ENCODE measurements at places on chromosomes 1 and 21.

GRCh38 chr1:178934546-178934945, 63.7 kb upstream of the ANGPTL1 start:
- no peak for DNase-seq

DNA sequence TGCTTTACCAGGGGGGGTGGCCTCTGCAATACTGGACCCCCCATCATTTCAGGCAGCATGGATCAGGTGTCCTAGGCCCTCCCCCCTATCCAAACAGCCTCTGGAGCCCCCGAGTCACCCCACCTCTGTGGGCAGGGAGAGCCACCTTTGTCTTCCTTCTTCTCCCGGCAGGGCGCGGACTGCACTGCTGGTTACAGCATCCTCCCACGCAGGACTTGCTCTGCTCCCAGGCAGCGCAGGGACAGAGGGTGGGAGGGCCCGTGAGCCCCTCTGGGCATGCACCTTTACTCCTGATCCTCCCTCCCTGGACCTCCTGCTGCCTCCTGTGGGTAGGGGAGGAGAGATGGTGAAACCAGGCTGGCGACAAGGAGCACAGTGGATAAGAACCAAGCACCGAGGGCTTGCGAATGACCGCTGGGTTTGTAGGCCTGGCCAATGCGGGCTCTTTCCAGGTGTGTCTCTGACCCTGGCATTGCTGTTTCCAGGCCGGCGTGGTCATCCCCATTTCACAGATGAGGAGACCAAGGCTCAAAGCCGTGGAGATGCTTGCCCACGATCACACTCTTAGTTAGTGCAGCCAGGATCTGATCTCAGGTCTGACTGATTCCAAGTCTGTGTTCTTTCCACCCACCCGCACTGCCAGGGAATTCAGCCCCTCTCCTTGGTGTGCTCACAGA, 73.6 kb upstream of the TARDBP start:
- no peak for DNase-seq

DNA sequence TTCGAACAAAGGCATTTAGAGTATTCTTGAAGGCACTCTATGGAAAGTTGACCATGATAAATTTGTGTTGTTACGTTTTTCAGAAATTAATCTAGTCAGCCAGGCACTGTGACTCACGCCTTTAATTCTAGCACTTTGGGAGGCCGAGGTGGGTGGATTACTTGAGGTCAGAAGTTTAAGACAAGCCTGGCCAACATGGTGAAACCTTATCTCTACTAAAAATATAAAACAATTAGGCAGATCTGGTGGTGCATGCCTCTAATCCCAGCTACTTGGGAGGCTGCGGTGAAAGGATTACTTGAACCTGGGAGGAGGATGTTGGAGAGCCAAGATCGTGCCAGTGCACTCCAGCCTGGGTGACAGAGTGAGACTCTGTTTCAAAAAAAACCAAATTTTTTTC, 130.6 kb upstream of the BRINP3 start:
- no peak for DNase-seq

GRCh38 chr1:173960625-173961024, 43.5 kb upstream of the SERPINC1 start:
- DNase-seq: no peak

GRCh38 chr1:18332576-18332975, 148.2 kb upstream of the KLHDC7A start:
- no peak for DNase-seq

DNA sequence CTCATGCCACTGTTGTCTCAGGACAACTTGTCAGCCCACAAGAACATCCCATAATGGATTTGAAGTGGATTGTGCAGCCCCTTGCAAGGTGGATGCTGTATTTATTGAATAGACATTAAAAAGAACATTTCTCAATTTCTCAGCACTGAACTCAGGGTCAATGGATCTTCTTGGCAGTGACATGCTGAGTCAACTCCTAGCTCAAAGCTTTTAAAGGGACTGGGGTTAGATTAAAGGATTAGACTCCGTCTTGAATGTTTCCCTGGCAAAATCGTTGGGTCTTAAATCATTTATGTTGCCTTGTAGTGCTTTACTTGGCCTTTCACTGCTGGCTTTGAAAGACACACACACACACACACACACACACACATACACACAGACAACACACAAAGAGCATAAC, 221.6 kb upstream of the PBX1 start:
- no peak for DNase-seq

DNA sequence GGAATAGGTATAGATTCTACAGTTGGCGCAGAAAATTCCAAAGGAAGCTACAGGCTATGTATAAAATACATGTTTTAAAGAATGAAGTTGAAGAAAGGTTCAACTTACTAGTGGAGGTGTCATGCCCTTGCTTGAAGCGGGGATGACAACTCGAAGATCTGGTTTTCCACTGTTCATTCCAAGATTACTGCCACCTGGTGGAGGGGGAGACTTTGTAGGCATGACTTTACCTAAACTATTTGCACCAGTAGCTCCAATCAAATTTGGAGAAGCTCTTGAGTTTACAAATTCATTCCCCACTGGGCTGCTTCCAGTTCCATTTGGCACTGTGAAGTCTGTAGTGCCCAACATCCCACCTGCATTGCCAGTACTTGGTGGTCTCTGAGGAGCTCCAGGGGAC, 81.7 kb downstream of the AXDND1 start:
- no peak for DNase-seq

DNA sequence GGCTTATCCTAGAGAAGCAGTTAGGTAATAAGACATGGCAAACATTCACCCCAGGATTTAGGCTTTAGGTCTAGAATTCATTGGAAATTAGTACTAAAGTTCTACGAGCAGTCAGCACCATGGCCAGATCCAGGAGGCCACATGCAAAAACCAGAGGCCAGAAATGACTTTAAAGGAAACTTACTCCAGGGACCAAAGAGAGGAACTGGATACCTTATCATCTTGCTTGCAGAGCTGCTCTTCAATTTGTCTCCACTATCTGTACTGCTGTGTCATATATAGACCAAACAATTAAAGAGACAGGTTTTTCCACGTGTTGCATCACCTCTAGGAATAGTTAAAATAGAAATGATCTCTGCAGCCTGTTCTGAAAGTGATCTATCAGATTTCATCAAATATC, 127.8 kb downstream of the LMX1A start:
- DNase-seq: no peak

GRCh38 chr1:89871768-89872473, 51.1 kb downstream of the LRRC8D start:
- DNase-seq: no peak

DNA sequence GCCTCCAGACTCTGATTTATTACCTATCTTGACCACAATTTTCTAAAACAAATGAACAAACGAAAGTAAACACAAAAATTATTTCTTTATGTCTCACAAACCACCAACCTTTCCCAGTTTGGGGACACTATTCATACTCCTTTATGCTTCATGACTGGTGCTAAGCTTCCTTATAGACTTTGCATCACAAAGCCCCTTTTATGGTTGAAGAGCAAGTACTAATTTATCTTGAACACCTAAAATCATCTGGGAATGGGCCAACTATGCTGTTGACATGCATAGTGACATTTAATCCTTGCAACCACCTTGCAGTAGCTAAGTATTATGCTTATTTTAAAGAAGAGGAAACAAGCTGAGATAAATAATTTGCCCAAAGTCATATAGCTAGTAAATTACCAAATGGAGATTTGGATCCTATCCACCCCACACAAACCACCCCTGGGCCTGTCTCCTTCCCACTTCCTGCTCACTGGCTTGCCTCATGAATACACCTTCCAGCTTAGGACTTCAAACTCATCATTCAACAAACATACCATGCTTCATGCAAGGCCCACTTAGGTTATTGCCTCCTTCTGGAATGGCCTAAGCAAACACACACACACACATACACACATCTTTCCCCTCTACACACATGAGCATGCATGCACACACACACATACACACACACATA, 192.2 kb downstream of the PLPP3 start:
- no peak for DNase-seq

GRCh38 chr1:59314776-59315528, 18.1 kb downstream of the FGGY start:
- no peak for DNase-seq

GRCh38 chr1:198135366-198135765, 21.4 kb upstream of the NEK7 start:
- DNase-seq: no peak

DNA sequence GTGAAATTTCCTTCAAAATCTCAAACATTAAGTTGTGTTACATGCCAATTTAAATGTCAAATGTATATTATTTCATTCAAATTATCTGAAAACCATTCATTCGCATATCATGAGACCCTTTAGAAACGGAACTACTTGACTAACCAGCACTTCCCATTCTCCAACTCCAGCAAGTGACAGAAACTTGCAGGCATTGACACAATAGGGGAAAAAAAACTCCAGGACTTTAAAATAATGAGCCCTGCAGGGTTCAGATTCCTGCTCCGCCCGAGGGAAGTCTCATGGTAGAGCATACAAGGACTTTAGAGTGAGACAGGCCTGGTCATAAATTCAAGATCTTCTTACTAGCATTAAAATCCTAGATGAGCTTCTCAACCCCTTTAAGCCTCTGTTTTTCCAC, 138.9 kb downstream of the NR5A2 start:
- DNase-seq: no peak

- no peak for DNase-seq
Measured at GRCh38 chr1:90729504-90730242, 12.6 kb upstream of the BARHL2 start.

GRCh38 chr1:70717656-70718055, 306.6 kb downstream of the CTH start:
- no peak for DNase-seq

DNA sequence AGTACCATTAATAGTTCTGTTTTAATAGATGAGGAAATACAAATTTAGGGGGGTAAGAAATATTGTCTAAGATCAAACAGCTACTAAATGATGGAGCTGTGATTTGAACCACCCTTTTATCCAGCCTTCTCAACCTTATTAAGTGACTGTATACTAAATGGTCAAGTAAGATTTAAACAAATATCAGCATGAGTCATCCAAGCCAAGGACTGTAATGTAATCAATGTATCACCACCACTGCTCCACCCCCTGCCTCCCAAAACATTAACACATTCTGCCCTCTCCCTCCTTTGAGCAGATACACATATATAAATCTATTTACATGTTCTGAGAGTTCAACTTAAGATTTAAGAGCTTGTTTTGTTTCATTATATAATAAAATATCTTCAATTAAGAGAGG, 58.9 kb downstream of the LRRC40 start:
- no peak for DNase-seq

GRCh38 chr1:118039170-118039569, 109.6 kb downstream of the WDR3 start:
- DNase-seq: no peak

DNA sequence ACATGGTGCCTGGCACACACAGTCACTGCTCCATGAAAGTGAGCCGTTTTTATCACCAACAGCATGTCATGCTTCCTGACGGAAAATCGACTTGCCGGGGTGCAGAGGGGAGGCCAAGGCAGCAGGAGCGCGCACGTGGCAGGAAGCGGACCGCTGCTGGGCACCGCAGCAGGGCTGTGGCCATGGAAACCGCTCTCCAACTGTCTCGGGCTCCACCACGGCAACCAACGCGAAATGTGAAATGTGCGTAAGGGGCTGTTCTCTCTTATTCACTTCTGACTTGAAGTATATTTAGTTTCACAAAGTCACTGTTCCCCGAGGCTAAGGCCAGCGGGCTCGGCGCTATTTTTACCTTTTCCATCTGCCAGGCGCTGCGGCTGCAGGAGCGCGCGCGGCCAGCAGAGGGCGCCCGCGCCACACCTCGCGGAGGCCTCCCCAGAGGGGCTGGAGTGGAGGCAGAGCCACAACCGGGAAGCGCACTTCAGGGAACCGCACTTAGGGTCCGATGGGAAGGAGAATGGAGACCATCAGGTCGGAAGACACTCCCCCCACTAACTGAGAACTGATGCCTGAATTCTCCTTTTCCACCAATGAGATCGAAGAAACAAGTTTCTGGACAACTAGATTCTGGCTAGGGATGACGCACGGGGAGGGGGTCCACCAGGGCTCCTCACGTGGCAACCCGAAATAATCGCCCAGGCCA, 19.7 kb downstream of the RCC2 start:
- DNase-seq: peak; percentile 59

- DNase-seq: no peak
Measured at GRCh38 chr1:45674478-45674877, 11.9 kb downstream of the GPBP1L1 start.

GRCh38 chr1:18580691-18581419, 49.8 kb upstream of the PAX7 start:
- DNase-seq: no peak

DNA sequence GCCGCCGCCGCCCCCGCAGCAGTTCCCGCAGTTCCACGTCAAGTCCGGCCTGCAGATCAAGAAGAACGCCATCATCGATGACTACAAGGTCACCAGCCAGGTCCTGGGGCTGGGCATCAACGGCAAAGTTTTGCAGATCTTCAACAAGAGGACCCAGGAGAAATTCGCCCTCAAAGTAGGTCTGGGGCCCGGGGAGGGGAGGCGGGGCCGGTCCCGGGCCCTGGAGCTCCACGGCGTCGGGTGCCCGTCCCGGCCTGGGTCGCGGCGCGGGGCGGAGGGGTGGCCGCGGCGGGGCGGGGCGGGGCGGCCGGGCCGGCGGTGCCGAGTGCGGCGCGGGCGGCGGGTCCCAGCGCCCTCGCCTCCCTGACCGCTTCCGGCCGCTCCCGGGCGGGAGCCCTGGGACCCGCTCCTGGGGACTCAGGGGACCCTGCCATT, 646 bp downstream of the MAPKAPK2 start:
- DNase-seq: peak; percentile 42

DNA sequence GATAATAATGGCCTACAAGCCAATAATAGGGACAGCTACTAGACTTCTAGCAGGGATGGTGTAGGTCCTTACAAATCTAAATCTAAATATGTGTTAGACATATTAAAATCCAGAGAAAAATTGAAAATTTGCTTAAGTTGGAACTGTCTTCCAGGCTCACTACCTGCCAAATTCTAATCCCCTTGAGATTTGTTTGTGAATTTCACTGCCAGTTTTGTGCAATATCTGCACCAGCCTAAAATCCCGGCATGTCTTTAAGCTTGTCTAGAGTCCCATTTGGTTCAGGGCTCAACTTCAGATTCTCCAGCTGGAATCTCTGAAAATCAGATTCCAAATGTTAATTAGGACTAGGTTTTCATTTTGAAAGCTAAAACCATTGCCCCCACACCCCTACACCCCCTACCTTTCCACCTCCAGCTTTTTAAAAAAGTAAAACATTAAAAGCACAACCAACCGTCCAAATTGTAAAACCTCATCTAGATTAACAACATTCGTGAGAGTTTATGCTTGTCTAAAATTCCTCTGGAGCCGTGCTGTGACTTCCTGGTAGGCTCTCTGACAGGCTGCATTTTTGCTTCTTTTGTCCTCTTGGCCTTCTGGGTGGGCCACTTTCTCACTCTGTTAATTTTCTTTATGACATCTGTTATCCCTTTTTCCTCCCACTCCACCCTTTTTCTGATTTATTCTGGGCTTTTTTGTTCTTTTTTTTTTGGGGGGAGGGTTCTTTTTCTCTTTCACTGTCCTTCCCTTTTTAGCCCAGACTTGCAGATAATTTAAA, 348.7 kb downstream of the PAPPA2 start:
- no peak for DNase-seq

- no peak for DNase-seq
Measured at GRCh38 chr1:51000160-51000559, 30.1 kb downstream of the CDKN2C start.

DNA sequence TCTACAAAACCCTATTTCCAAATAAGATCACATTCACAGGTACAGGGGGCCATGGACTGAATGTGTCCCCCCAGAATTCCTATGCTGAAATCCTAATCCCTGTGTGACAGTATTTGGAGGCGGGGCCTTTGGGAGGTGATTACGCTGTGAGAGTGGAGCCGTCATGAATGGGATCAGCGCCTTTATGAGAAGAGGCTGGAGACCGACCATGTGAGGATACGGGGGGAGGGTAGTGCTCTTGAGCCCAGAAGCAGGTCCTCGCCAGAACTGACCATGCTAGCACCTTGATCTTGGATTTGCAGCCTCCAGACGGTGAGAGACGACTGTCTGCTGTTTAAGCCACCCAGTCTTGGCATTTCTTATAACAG, 23.8 kb upstream of the KIF26B start:
- DNase-seq: no peak

All from stimulated activated CD4-positive, alpha-beta T cell treated with anti-CD3 and anti-CD28 coated beads, Interleukin-4, amount 100 ng/mL, for 24 hours (primary cell).